ENCODE measurements at places on chromosomes 6 and 20. TPM values are rescaled to one million over a fixed set of nuclear protein-coding genes. Genes with fewer than 3 reads are reported as not detected.

The LHFPL5 gene
- not detected for total RNA-seq

The EFCAB8 gene
- under 0.01 TPM for total RNA-seq

The C6orf58 gene
- not detected for total RNA-seq

The OR5V1 gene
- not detected for total RNA-seq

The BHLHE23 gene
- total RNA-seq = not detected

The METTL24 gene
- 2.6 TPM for total RNA-seq

The MRPL14 gene
- total RNA-seq = 60.6 TPM

The TENT5A gene
- 24.9 TPM for total RNA-seq

The HAO1 gene
- not detected for total RNA-seq

The SIRPA gene
- total RNA-seq = 25.1 TPM

The CD40 gene
- total RNA-seq = 2.3 TPM

The NKAIN4 gene
- total RNA-seq = not detected

The PSORS1C2 gene
- not detected for total RNA-seq

The GPR6 gene
- not detected for total RNA-seq

The MEP1A gene
- total RNA-seq = not detected

The HNF4A gene
- not detected for total RNA-seq

The ZC2HC1B gene
- total RNA-seq = not detected

The LPIN3 gene
- total RNA-seq = 5.1 TPM

The MATN4 gene
- total RNA-seq = under 0.01 TPM

The POPDC3 gene
- total RNA-seq = 6.7 TPM

The CTCFL gene
- total RNA-seq = not detected

The MTFR2 gene
- 0.26 TPM for total RNA-seq

The CABLES2 gene
- total RNA-seq = 0.51 TPM

The FOXF2 gene
- 29.3 TPM for total RNA-seq

The SLC16A10 gene
- total RNA-seq = not detected

The COL19A1 gene
- total RNA-seq = not detected

The PPARD gene
- 9.8 TPM for total RNA-seq

The PEDS1 gene
- total RNA-seq = 7.2 TPM

The JPH2 gene
- 0.66 TPM for total RNA-seq

The ZNF311 gene
- total RNA-seq = 3.6 TPM

The PLN gene
- 2.0 TPM for total RNA-seq

The SPATS1 gene
- under 0.01 TPM for total RNA-seq

The ADGRF1 gene
- not detected for total RNA-seq

The PGM3 gene
- 71.9 TPM for total RNA-seq

The DUSP15 gene
- not detected for total RNA-seq

The LYRM2 gene
- 23.4 TPM for total RNA-seq

All from fibroblast of lung (primary cell).